NCI-H524 (cell line): ENCODE measurements at places on chromosomes 4 and X.

DNA sequence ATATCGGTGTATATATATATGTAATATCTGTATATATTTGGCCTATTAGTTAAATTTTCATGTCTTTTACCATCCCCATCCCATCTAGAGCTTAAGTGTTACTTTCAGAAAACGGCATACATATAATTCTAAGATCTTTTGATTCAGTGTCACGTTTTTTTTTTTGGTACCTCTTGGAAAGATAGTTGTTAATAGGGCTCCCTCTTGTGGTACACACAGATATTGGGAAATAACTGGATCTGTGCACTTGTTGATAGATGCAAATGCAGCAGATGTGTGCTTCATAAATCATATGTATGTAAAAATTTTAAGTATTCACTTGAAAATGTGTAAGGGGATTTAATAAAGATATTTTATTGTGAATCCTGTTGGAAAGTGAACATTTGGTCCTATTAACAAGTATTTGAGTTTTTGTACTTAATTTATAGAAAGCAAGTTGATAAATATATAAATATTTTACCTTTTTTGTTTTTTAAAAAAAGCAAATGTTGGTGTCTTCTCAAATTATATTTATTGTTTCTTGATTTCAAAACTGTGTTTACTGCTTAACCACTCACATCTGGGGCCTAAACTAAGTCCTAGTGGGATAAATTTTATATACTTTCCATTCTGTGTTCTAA, 74.7 kb downstream of the PAQR3 start:
- DNase-seq = peak; percentile 10

DNA sequence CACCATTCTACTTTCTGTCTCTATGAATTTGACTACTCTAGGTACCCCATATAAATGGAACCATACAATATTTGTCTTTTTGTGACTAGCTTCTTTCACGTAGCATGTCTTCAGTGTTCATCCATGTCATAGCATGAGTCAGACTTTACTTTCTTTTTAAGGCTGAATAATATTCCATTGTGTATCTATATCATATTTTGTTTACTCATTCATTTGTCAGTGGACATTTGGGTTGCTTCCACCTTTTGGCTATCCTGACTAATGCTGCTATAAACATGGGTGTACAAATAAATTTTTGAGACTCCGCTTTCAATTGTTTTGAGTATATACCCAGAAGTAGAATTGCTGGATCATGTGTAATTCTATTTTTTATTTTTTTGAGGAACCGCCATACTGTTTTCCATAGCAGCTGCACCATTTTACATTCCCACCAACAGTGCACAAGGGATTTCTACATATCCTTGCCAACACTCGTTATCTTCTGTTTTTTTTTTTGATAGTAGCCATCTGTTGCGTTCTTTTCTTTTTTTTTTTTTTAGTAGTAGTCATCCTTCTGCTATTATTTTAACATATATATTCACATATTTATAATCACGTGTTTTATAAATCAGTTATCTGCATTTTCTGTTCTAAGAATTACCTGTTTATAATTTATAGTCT, 158.0 kb upstream of the MED14 start:
- DNase-seq = peak; percentile 20

- DNase-seq = no peak
Observed at GRCh38 chr4:139915037-139915436, 238.9 kb downstream of the MAML3 start.

DNA sequence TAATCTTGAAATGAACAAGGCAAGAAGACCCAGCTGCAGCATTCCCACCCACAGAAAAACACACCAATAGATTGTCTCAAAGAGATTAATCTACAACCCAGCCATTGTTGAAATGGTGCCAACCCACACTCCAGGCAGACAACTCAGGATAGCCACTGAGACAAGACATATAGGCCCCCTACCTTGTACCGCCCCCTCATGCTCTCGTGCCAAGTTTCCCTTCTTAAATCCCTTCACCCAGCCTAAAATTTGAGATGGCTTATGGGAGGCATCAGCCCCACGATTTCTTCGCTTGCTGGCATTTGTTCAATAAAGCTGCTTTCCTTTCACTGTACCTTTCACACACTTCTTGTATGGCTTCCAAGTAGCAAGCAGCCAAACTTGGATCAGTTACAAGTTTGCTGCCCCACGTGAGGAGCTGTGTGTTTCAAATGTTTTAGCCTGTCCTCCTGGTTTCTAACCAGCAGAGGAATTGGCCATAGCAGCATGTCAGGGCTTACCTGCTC, 1754.1 kb downstream of the C4orf33 start:
- DNase-seq = no peak

- DNase-seq = no peak
Observed at GRCh38 chr4:158163941-158164767, 8.7 kb downstream of the GASK1B start.

DNA sequence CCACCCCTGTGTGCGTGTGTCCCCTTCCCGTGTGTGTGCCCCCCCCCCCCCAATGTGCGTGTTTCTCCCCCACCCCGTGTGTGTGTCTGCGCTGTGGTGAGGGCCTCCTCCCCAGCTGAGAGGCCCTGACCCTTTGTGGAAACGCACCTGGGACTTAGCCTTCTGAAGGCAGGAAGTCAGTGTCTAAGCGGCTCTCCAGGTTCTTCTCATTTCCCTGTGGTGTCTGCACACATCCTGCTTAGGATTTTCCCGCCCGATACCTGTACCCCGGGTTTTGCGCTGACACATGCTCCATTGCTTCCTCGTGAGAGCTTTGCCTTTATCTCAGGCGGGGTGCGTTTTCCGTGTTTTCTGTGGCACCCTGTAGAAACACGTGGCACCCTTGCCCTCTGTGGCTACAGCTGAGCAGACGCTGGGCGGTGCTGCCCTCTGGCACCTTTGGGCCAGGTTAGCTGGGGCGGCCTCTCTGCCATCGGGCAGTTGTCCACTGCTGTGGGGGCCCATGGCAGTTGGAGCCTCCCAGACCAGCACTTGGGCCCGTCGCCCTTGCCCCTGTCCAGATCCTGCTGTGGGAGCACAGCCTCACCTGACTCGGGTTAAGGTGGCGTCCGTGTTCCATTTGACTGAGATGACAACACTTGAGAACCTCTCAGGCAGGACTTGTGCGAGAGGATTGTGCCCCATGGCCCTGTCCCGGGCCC, 26.3 kb downstream of the MAEA start:
- no peak for DNase-seq

GRCh38 chr4:175560604-175561003, 251.5 kb downstream of the GPM6A start:
- peak; percentile 63 for DNase-seq

DNA sequence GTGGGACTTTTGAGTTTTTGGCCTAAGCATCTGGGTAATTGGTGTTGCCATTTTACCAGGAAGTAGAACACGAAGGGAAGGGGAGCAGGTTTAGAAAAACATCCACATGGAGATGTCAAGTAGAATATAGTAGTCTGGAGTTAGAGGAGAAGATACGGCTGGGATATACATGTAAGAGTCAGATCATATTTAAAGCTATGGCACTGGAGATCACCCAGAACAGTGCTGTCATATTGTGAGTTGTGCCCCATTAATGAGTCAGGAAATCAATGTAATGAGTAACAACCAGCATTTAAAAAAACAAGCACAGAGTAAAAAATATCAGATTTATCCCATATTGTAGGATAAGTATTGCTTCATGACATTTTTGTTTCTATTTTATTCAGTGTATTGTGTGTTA, 4.2 kb downstream of the GSTCD start:
- DNase-seq = no peak

DNA sequence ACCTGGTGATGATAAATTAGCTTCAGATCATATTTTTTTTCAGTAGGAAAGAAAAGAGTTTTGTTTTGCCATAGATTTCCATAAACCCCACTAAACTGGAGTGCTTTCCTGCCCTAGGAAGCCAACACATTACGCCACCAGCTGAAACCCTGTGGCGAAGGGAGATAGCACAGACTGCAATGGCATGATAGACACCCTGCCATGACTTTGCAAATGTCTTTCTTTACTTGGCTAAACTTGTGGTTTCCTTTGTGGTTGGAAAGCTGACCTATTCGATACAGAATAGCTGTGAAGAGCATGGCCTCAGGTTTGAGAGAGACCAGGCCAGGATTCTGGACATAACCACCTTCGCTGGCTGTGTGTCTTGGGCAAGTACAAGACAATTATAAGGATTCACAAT, 19.1 kb downstream of the MFAP3L start:
- DNase-seq = no peak

- DNase-seq = no peak
Observed at GRCh38 chr4:155609455-155610059, 57.1 kb upstream of the GUCY1A1 start.

- DNase-seq = peak; percentile 2
Observed at GRCh38 chr4:101977076-101977475, 186.5 kb downstream of the BANK1 start.

- DNase-seq = no peak
Observed at GRCh38 chrX:155028129-155028528, 1.5 kb downstream of the FUNDC2 start.

DNA sequence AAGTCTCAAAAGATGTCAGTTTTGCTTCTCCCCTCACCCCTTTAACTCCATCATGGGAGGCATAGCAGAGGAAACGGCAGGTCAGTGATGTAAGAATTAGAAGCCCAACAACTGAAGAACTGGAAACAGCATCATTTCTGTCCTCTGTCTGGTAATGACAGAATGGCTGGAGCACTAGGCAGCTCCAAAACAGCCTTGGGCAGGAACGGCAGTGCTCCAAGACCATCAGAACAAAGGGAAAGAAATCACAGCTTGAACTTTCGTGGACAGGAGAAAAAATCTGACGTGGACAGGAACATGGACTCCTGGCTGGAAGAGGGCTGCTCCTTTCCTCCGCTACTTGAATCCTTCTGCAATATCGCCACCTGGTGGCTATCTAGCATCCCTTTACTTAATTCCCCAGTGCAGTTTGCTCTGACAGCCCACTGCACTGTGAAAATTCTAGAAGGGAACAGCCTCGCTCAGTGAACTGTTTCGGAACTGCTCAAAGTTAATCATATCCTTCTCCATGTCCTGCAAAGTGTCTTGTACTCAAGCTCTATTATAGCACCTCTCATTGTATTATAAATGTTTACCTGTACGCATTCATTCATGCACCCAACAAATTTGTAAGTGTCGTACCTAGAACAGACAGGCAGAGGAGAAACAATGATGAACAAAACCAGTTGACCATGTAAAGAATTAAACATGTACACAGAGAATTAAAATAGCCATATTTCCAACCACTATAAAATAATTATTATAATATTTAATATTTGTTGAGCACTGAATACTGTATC, 20.4 kb downstream of the SLC25A53 start:
- DNase-seq = peak; percentile 89

GRCh38 chr4:145934434-145935047, 4.1 kb downstream of the ZNF827 start:
- DNase-seq = no peak

- no peak for DNase-seq
Observed at GRCh38 chr4:184851200-184851541, 25.4 kb upstream of the ACSL1 start.

DNA sequence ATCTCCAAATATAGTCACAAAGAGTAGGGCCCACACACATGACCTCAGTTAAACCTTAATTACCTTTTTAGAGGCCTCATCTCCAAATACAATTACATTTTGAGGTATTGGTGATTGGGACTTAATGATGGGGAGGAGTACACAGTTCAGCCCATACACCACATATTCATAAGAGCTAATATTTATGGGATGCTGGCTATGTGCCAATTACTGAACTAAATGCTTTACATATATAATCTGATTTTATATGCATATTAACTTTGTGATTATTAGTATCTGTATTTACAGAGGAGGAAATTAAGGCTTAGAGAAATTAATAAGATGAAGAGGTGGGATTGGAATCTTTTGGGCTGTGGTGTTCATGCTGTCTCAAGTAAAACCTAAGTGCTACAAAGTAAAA, 17.8 kb downstream of the SMARCAD1 start:
- no peak for DNase-seq

- no peak for DNase-seq
Observed at GRCh38 chrX:55011294-55011693, 11.1 kb downstream of the APEX2 start.

DNA sequence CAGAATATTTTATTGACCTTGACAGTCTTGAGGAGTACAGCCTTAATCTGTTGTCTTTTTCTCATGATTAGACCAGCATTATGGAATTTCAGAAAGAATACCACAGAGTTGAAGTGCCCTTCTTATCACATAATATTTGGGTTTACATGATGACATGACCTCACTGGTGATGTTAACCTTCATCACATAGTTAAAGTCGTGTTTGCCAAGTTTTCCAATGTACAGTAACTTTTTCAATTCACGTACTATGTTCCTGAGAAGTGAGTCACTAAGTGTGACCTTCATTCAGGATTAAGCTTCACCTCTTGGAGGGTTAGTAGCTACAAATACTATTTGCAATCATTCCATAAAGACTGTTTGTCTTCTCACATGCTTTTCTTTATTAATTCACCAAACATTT, 52.1 kb downstream of the RAB40A start:
- DNase-seq = no peak

DNA sequence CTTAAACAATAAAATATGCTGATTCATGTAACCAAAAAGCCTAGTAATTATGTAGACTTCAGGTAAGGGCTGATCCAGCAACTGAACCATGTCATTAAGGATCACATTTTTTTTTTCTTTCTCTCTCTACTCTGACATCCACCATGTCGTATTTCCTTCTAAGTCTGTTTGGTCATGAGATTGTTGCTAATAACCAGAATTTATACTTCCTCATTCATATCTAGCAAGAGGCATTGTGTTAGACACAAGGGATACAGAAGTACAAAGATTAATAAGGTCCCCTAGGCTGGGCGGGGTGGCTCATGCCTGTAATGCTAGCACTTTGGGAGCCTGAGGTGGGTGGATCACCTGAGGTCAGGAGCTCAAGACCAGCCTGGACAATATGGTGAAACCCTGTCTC, 24.1 kb downstream of the PHEX start:
- DNase-seq = no peak

DNA sequence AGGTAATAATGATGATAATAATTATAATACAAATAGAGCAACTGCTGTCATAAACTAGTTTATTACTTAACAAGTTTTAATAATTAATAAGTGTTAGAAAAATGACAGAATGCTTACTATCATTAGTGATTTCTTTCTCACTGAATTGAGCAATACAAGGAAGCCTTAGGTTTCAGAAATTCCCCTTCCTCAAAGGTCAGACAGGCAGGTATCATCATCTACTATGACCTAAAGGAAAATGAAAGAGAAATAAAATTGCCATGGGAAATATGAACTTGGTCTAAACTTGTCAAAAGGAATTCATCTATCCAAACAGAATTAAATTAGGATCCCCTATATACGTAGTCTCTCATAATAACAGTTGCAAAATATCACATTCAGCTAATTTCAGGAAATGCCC, 56.3 kb upstream of the SLC7A11 start:
- DNase-seq = no peak

DNA sequence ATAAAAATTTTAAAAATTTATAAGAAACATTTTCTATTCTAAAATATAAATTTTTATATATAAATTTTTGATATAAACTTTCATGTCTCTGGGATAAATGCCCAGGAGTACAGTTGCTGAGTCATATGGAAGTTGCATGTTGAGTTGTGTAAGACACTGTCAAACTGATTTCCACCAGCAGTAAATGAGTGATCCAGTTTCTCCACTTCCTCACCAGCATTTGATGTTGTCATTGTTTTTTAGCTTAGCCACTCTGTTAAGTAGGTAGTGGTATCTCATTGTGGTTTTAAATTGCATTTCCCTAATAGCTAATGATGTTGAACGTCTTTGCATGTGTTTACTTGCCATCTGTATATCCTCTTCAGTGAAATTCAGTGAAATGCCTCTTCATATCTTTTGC, 66.5 kb downstream of the MAMLD1 start:
- DNase-seq = no peak
